ENCODE measurements at places on chromosomes 12 and 14. TPM values are rescaled to one million over a fixed set of nuclear protein-coding genes. Genes with fewer than 3 reads are reported as not detected.

PPP1R36 gene
- total RNA-seq = not detected

C12orf54 gene
- not detected for total RNA-seq

DNA sequence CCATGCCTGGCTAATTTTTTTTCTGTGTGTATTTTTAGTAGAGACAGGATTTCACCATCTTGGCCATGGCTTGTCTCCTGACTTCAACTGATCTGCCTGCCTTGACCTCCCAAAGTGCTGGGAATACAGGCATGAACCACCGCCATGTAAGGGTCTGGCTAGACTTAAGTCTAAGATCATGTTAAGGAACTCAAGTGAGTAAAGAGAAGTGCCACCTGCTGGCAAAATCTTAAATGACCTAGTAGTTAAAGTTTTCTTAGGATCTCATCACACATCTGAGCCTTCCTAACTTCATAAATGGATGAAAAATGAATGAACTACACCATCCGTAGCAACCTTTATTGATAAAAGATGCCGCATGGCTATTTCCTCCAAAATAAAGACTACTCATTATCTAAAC lies 1.7 kb upstream of the C12orf56 start:
- DNase-seq = no peak

GRCh38 chr14:64069634-64070359 lies 217.0 kb downstream of the SYNE2 start:
- DNase-seq = no peak

VWF gene
- total RNA-seq = 0.53 TPM

A2M gene
- total RNA-seq = 3.0 TPM

TSPAN9 gene
- 0.60 TPM for total RNA-seq

NPFF gene
- total RNA-seq = not detected

DNA sequence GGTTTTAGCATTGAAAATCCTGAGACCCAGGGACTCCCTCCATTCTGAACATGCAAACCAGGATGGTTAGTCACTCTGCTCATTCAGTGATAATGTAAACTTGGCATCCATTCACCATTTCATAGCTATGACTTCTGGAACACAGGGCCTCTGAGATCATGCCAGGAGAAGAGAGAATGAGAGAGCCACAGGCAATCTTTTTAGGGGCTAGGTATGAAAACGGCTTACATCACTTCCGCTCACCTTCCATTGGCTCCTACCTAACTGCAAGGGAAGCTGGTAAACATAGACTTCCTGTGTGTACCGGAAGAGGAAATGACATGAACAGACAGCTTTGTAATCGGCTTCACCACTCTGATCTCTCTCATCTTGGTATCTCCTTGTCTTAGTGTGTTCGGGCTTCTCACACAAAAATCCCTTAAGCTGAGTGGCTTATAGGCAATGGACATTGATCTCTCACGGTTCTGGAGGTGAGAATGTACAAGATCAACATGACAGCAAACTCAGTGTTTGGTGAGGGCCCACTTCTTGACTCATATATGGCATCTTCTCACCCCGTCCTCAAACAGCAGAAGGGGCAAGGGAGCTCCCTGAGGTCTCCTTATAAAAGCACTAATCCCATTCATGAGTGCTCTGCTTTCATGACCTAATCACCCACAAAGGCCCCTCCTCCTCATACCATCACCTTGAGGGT lies 465.9 kb upstream of the TBX3 start:
- DNase-seq = no peak

DNA sequence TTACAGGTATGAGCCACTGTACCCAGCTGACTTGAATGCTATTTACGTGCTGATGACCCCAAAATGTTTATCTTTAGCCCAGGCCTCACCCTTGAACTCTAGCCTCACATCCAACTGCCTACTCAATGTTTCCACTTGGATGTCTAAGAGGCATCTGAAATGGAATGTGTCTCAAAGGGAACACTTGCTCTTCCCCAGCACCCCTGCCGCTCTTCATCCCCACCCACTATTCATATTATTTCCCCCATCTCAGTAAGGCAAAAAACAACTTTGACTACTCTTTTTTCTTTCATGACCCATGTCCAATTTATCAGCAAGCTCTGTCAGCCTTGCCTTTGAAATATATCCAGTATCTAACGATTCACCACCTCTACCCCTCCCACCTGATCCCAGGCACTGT lies 204.6 kb downstream of the PAWR start:
- no peak for DNase-seq

RARG gene
- total RNA-seq = 9.4 TPM

GRCh38 chr14:29705801-29706200 lies 221.8 kb downstream of the PRKD1 start:
- DNase-seq = no peak

GRCh38 chr14:98444077-98444476 lies 827.9 kb downstream of the BCL11B start:
- DNase-seq = no peak

DNA sequence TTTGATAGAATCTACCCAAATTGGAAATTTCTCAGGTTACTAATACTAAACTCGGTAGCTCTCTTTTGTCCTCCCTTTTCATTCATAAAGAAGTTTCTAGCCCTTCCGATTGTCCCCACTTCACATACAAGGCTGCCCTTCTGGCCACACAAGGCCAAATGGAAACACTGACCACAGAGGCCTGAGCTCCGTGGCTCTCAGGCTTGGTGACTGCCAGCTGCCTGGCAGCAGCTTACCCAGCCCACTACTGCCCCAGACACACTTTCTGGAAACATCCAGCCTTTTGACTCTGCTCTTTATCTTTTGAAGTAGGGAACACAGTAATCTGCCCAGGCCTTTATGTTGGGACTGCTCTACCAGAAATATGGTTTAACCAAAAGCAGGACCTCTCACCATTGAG lies 167.2 kb downstream of the GCH1 start:
- DNase-seq = no peak

TMEM132D gene
- not detected for total RNA-seq

- DNase-seq = no peak
Measured at GRCh38 chr14:71060825-71061455, 153.7 kb downstream of the PCNX1 start.

- no peak for DNase-seq
Measured at GRCh38 chr14:66360366-66360926, 125.7 kb upstream of the CCDC196 start.

DNA sequence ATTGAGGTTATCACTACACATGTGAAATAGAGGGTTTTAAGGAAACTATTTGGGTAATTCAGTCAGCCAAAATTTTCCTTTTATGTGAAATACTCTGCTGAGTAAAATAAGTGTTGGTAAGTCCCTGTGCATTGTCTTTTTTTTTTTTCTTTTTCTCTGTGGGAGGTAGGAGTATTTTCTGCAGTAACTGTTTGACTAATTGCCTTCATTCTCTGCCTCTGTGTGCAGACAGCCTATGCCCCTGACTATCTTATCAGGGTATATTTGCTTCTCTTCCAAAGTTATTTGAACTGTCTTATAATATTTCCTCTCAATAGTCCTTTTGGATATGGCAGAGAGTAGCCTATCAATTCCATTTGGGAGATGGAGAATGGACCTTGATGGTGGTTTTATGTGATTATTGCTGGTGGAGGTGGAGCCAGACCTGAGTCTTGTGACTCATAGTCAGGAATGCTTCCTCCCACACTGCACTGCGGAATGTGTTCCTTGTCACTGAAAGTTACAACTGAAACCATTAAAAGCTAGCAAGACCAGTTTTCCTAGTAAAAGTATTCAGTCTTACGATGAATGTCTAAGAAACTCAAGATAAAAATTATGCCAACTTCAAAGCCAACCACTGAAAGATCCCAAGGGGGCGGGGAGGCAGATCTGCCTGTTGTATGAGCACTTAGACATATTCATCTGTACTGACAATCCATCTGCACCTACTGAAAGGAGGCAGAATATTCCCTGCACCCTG lies 40.9 kb upstream of the STXBP6 start:
- DNase-seq = no peak

IAPP gene
- not detected for total RNA-seq

PRPH gene
- total RNA-seq = 1.6 TPM

GRCh38 chr14:67410313-67410712 lies 1.7 kb downstream of the PLEK2 start:
- DNase-seq = peak; percentile 66

DNA sequence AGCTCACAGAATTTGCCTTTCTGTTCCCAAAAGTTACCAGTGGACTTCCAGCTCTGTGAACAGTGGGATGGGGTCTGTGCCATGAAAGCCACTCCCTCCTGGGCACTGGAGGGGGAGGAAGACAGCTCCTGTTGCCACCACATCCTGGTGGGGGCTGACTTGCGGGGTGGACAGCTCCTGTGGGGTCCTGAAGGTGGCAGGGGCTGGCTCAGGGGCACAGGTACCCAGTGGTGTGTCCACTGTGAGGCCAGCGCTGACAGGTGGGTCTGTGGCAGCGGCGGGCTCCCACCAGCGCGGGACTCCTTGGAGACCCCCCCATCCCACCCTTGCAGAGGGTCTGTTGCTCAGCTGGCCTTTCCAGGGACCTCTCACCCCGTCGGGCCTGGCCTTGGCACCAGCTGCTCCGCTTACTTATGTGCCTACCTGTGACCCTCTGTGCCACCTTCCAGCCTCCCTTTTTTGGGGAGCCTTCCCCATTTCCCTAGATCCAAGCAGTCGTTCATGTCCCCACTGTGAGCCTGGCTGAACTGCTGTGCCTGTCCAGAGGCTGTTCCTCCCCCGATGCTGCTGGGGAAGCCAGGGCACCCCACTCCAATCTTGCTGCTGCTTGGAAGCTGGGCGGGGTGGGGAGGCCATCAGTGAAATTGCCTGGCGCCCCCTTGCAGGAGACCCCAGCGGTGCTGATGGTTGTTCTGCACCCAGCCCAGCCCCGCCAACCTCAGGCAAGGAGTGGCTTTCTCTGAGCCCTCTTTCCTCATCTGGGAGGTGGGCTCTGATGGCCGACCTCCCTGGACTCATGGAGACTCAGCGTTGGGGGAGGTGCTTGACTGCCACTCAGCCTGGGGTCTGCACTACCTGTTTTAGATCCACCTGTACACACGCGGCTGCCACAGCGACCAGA lies 2.2 kb downstream of the TEDC1 start:
- no peak for DNase-seq

ASPG gene
- total RNA-seq = not detected

DNA sequence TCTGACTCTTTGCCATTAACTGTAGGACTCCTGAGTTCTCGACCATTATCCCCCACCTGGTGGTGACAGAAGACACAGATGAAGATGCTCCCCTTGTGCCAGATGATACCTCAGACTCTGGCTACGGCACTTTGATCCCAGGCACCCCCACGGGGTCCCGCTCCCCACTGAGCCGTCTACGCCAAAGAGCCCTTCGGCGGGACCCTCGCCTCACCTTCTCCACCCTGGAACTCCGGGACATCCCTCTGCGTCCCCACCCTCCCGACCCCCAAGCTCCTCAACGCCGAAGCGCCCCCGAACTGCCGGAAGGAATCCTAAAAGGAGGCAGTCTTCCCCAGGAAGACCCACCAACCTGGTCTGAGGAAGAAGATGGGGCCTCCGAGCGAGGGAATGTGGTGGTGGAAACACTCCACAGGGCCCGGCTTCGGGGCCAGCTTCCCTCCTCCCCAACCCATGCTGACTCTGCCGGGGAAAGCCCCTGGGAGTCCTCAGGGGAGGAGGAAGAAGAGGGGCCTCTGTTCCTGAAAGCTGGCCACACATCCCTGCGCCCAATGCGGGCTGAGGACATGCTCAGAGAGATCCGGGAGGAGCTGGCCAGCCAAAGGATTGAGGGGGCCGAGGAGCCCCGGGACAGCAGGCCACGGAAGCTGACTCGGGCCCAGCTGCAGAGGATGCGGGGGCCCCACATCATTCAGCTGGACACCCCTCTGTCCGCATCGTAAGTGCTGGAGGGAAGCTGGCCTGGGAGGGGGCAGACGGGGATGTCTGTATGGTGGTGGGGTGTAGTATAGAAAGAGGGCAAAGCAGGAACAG lies 14.4 kb downstream of the TNFRSF1A start:
- DNase-seq = no peak

LRFN5 gene
- 0.16 TPM for total RNA-seq

ETFBKMT gene
- 1.4 TPM for total RNA-seq

GRCh38 chr12:108778053-108778452 lies 46.7 kb upstream of the CORO1C start:
- no peak for DNase-seq

- DNase-seq = no peak
Measured at GRCh38 chr12:12899530-12900380, 8.4 kb downstream of the GPRC5A start.

BLOC1S1 gene
- 83.5 TPM for total RNA-seq

GRCh38 chr14:93231129-93231979 lies 24.3 kb downstream of the UBR7 start:
- no peak for DNase-seq

CCNB1IP1 gene
- total RNA-seq = 49.8 TPM

DNA sequence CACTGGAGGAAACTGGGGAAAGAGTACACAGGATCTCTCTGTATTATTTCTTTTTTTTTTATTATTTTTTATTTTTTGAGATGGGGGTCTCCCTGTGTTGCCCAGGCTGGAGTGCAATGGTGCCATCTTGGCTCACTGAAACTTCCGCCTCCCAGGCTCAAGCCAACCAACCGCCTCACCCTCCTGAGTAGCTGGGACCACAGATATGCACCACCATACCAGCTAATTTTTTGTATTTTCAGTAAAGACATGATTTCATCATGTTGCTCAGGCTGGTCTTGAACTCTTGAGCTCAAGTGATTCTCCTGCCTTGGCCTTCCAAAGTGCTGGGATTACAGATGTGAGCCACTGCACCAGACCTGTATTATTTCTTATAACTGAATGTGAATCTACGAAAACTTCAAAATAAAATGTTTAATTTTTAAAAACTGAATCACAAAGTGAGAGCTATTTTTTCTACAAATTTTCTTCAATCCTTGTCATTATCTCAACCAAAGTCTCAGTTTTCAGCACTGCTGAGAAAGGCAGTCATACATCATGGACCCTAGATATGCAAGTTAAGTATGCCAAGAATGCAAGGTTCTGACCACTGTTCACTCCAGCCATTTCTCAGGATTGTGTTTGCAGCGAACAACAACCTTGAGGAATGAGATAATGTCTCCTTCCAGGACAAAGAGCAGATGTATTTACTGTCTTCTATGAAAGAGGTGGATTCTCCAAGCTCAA lies 2.4 kb downstream of the EAPP start:
- DNase-seq = no peak

SLC38A4 gene
- total RNA-seq = 0.09 TPM

- DNase-seq = no peak
Measured at GRCh38 chr14:86915406-86915805, 1077.6 kb downstream of the GALC start.

DNA sequence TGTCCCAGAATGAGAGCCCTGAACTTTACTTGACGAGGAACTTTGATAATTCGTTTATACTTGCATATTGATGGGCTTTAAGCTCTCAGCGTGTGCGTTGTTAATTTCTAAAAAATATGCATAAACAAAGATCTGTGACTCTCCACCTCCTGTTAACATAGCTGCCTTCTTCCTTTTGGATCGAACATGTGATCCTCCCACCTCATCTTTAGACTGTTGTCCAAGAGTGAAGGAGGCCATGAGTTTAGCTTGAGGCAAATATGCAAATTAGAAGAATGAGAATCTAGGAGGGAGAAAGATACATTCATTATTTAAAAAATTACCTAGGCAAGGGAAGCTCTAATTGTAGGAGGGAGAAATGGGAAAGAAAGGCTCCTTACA lies 617 bp downstream of the TTC8 start:
- no peak for DNase-seq

NR1H4 gene
- not detected for total RNA-seq

GRCh38 chr14:31024010-31024480 lies 1.4 kb upstream of the AP4S1 start:
- DNase-seq = no peak

CCDC177 gene
- not detected for total RNA-seq
